ENCODE measurements at places on chromosomes 5 and 9.

- no peak for DNase-seq
Observed at GRCh38 chr5:66932457-66932856, 264.1 kb downstream of the CD180 start.

DNA sequence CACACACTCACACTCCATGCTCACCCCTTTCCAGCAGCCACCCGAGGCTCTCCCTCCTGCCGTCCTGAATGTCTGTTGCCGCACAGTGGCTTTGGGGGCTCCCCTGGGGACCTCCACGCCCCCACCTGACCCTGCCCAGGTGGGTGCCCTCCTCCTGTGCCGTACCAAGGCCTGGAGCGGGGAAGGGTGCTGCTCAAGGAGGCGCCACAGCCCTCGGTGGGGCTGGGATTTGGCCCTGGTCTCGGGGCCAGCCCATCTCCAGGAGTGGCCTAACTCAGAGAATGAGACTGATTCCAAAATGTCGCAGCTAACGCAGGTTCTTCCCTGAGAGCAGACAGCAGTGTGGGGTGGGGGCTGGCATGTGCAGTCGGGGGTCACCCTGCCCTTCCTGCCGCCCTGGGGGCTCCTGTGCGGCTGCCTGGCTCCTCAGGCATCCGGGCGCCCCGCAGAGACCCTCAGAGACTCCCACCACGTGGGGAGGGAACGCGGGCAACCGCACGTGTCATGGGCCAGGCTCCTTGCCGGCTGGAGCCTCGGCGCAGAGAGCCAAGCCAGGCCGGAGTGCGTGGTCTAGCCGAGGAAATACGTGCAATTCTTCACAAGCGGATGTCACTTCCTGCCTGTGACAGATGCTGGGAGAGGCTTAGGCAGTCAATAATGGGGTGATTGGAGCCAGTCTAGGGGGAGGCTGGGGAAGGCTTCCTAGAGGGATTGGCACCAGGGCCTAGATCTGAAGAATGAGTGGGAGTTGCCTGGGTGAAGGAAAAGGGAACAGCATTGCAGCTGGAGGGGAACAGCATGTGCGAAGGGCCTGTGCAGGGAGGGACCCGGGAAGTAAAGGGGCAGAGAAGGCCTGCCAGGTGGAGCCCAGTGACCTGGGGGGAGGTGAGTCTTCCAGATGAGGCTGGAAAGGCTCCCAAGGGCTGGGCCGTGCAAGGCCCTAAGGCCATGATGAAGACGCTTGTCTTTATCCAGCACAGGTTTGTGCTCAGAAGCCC lies 44.1 kb downstream of the C9orf50 start:
- DNase-seq: no peak

DNA sequence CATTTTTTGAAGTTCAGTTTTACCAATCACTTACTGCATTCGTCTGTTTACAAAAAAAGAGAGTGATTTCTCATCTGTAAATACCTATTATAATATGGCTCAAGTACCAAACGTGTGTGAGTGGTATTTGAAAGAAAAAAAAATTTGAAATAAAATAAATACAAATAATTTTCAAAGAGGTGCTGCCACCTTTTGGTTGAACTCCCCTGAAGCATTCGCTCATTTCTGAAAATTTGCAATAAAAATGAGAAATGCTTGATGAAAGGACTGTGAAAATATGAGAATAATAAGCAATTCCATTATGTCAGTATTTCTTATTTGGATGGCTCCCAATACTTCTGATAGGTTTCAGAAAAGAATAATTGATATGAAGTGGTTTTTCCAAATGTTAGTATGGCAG lies 409.9 kb downstream of the CTNND2 start:
- no peak for DNase-seq

- no peak for DNase-seq
Observed at GRCh38 chr9:93983875-93984274, 28.7 kb upstream of the BARX1 start.

GRCh38 chr5:54838843-54839242 lies 146.6 kb downstream of the ESM1 start:
- no peak for DNase-seq

DNA sequence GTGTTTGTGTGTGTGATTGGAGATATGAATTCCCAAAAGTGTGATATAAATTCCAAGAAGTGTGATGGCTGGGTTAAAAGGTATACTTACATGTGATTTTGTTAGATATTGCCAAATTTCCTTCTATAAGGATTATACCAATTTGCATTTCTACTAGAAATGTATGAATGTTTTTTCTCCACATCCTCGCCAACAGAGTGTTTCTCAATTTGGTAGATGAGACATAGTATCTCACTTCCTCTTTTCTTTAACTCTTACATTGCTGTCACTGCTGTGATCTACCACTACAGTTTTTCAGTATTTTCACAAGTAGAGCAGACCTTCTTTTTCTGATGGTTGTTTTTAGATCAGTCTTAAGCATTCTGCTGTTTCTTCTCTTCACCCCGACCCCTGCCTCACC lies 111.3 kb downstream of the FER start:
- DNase-seq: no peak

- DNase-seq: no peak
Observed at GRCh38 chr5:17991775-17992174, 357.5 kb downstream of the TAF11L14 start.

- no peak for DNase-seq
Observed at GRCh38 chr5:124839371-124839998, 93.0 kb upstream of the ZNF608 start.

- DNase-seq: no peak
Observed at GRCh38 chr9:110217656-110218099, 9.7 kb upstream of the C9orf152 start.

DNA sequence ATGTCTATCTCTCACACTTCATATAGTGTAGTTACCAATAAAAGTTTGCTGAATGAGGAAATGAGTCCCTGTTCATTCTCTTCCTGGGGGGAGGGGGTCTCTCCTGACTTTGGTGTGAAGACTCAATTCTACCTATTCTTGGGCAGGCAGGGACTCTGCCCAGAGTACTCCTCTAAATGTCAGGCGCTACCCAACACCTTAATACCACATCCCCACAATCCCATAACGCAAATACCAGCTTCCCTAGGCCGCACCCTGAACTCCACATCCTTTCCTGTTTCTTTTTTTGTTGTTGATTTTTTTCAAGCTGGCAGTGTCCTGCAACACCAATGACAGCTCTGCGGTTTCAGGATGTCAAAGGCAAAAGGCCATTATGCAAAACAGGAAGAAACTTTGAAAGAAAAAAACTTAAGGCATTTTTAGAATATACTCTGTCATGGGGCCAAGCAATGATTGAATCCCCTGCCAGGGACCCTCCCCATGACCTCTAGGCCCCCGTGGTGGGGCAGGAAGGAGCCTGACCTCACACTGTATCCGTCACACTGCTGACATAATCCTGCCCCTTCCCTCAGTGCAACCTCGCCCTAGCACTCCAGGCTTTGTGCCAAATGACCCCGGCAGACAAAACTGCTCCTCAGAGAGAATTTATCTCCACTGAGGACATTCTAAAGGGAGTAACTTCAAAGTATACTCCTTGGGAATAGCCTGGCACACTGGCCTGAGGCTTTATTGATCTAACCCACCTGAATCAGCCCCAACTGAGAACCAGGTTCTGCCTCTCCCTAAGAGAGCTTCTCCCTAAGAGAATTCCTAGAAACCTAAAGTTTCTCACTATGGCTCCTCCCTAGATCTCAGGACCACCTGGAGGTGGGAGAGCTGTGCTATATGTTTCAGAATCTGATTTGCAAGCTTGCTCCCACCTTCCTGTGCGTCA lies 8.0 kb downstream of the B4GALT1 start:
- DNase-seq: no peak

DNA sequence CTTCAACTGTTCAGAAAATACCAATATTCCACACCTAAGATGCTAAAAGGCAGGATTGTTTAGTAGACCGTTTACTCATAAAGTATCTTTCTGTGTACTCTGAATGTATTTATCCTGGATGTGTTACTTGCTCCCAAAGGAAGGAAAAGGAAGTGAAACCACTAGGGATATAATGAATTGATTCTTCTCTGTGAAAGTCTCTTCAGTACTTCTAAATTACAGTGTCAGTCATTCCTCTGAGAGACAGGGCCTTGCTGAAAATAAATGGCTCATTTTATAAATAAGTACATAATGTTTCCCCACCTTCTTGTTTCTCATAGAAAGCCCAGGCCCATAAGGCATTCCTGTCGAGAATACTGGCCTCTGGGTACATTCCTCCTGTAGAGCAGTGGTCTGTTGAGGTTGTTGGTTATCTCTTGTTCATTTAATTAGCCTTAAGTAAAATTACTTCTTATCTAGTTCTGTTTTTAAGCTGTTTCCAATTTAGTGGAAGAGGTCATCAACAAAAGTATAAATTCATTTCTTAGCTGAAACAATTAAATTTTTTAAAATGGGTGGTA lies 1.6 kb downstream of the HAPLN1 start:
- no peak for DNase-seq

- DNase-seq: no peak
Observed at GRCh38 chr9:135067096-135067710, 20.3 kb upstream of the OLFM1 start.

DNA sequence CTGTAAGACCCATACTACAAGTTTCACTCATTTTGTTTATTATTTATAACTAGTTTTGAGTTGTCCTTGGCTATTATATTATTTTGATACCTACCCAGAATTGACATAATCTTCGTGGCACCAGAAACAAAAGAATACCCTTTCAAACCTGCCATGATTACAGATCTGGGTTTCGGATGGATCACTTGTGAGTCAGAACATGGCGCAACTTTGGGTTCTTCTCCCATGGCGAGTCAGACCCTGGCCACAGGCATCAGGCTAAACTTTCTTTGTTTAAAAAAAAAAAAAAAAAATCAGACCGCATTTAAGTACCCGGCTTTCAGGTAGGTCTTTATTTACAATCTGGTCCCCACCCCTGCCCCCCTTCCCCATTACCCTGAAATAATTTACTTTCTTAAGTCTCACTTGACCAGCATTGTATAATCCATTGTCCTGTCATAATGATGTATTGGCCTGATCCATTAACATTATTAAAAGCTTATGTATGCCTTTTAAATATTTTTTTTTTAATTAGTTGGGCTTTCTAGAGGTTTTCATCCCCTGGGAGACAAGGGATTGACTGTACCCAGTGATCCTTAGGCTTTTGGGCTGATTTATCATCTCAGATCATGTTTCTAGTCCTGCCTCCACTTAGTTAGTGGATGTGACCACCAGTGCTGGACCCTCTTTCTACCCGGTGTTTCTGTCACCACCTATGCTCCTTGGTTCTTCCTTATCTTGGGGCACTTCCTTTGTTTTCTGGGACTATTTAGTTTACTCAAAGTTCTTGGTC lies 43.9 kb downstream of the F2RL2 start:
- DNase-seq: no peak

GRCh38 chr9:893843-894420 lies 52.4 kb downstream of the DMRT1 start:
- DNase-seq: peak; percentile 6

DNA sequence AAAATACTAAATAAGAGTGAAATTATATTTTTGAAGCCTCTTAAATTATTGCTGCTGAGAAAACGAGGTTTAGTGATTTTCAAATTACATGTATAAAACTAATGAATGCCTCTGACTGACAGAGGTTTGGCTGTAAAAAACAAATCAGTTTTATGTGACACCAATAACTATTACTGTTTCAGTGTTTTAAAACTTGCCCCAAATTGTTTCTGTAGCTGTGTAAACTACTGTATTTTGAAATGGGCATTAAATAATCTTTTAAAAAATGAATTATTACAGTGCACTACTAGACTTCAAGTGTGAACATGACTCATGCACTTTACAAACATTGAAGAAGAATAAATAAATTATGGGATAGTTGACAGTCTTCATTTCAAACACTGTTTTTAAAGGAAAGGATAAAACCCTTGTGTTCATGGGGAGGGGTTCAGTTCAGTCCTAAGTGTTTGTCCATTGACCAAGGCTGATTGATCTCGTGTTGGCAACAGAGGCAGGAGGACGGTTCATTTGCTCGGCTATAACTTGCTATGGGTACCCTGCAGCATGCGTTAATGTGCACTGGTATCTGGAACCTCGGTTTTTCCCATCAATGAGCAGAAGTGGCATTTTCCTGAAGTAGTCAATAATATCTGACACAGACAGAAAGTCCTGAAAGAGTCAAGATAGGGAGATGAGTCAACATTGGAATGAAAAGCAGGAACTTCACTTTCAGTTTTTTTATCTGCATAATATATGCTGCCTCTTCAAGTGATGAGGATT lies 15.6 kb downstream of the C5orf58 start:
- DNase-seq: no peak

- no peak for DNase-seq
Observed at GRCh38 chr9:86280580-86280979, 1.8 kb downstream of the ISCA1 start.

- DNase-seq: no peak
Observed at GRCh38 chr5:154970759-154971158, 29.9 kb downstream of the MRPL22 start.

DNA sequence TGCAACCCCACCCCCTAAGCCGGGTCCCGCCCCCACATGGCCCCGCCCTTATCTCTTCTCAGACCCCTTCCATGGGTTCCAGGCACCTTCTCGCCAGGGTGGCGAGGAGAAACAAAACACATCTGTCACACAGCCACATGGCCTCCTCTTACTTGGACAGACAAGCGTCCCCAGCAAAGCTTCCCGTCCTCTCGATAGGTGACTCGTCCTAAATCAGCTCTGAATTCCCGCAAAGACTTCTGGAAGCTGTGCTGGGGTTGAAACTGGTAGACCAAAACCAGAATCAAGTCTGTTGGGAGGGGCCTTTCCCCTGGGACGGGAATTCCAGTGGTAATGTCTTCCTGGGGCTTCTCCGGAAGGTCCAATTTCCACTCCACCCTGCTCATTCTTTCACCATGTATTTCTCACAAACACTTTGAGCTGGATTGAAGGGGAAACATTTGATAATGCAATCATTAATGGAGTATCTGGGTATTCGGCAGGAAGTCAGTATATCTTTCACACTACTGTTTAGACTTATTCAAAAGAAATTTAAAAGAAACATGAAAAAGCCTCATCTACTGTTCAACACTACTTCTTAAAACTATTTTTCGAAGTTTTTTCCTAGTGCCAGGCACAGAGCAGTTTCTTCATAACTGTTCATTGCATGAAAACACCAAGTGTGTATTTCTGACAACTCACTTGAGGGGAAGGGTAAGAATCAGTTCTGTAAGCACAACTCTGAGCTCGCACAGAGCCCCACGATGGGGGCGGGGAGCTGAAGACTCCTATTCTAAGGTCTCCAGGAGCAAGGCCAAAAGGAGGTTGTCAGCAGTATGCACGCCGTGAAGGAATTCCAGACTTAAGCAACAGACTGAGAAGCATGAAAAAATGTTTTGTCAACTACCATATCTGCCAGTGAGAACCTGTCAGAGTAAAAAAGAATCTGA lies 644 bp upstream of the CTNNAL1 start:
- DNase-seq: no peak
